AG09319 (cell line): ENCODE measurements at places on chromosomes 16 and 17.

DNA sequence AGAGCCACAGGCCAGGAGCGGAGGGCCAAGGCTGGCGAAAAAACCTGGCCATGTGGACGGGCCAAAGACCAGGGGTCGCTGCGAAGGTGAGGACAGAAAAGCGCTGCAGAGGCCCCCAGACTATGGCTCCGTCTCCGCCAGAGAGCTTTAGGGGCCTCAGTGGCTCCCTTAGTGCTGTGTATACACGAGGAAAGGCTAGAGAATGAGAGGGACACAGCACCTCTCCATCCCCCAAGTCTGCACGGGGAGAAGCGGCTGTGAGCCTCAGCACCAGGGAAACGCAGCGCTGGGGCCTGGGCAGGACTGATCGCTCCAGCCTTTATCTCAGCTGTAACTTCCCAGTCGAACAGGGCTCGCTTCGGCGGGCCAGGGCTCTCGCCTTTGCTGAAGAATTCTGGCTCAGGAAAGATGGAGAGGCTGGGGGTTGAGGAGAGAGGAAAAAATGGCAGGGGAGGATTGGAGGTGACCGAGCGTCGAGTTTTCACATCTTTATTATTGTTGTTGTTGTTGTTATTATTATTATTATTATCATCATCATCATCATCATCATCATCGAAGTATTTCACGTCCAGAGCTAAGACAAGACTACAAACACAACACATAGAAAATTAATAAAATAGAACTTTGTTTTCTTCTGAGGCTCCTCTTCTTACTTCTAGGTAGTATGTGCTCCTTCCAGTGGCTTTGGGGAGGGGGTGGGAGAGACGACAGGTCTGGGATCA is 1.9 kb upstream of the HOXB5 start:
- DNase-seq, result no peak

DNA sequence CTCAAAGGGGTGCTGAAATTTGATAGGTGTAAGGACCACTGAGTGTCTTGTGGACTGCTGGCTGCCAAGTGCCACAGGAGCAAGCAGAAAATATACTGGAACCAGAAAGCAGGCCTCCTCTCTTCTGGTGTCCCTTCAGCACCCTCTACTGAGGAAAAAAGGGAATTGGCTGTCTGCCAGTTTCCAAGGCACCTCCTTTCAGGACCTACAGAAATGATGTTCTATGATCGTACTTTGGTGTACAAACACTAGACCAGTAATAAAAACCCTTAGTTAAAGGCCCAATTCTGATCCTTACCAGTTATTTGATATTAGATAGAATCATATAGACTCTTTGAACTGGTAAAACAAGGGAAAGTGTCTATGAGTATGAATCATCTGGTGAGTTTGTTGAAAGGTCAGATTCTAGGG is 35.8 kb upstream of the BCAS3 start:
- peak; percentile 29 for DNase-seq

- DNase-seq, result peak; percentile 62
Measured at GRCh38 chr16:71426069-71426879, 15.6 kb downstream of the TLE7 start.

- no peak for DNase-seq
Measured at GRCh38 chr16:57518520-57518919, 17.9 kb downstream of the CCDC102A start.

DNA sequence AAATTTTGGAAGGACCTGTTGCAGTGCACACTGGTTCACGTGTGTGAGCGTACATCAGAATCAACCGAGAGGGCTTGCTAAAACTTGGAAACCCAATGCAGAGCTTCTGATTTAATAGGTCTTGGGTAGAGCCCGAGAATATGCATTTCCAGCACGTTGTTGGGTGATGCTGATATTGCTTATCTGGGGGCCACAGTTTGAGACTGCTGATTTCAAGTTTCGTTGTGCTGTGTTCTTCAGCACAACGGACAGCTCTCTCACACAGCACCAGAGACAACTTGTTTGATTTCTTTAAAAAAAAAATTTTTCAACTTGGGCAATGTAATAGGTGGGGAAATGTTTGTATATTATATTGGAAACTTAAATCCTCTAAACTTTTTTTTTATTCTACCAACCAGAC is 9.4 kb downstream of the OR4D2 start:
- no peak for DNase-seq

- no peak for DNase-seq
Measured at GRCh38 chr16:78142788-78143187, 43.3 kb downstream of the WWOX start.

GRCh38 chr17:49226771-49227435 is 3.7 kb downstream of the PHOSPHO1 start:
- no peak for DNase-seq

GRCh38 chr16:70407811-70408274 is 31.1 kb downstream of the ST3GAL2 start:
- no peak for DNase-seq

DNA sequence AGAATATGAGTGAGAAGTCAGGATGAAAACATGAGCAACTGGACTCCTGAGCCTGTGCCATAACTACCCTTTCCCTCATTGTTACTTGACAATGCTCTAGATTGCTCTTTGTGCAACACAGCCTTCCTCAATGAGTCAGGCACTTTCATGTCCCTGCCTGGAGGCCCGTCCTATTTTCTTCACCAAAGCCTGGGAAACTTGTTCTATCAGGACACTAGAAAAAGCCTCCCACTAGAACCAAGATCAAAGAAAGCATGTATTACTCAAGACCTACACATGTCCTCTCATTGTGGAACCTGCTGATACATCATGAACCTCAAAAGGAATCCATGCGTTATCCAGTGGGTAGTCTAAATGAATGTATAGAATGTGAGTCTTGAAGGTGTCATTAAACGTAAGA is 624.5 kb downstream of the TOX3 start:
- DNase-seq, result no peak

- no peak for DNase-seq
Measured at GRCh38 chr16:29318037-29318436, 88.5 kb downstream of the NPIPB11 start.

DNA sequence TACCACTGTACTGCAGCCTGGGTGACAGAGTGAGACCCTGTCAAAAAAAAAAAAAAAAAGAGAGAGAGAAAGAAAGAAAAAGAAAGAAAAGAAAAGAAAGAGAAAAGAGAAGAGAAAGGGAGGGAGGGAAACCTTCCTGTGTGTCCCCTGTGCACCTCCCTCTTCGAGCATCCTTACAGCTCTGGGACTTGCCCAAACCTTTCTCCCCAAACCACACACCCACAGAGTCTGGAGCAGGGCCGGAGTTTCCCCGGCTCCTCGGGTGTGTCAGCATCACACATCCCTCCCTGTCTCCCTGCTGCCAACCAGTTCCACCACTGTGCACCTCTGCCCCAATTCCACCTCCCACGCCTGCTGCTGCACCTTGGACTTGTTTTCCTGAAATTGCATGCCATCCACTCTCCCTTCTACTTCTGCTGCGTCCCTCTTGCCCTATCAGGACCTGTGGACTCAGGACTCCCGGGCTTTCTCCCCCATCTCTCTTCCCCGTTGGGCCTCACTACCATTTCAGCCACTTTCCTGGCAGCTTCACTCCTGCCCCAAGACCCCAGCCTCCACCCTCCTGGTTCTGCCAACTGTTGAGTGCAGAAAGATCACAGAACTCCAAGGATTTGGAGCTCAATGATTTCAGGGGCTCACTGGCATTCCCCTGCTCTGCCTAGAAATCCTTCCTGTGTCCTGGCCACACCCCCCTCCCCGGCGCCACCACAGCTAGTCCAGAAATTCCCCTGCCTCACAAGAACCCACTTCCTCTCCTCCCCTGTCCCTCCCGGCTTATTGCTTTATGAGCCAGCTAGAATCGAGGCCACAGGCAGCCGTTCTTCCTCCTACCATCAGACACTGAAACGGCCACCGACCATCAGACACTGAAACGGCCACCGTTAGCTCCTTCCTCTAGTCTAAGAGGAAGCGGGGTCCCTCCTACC is 3.7 kb upstream of the CDK3 start:
- DNase-seq, result no peak

DNA sequence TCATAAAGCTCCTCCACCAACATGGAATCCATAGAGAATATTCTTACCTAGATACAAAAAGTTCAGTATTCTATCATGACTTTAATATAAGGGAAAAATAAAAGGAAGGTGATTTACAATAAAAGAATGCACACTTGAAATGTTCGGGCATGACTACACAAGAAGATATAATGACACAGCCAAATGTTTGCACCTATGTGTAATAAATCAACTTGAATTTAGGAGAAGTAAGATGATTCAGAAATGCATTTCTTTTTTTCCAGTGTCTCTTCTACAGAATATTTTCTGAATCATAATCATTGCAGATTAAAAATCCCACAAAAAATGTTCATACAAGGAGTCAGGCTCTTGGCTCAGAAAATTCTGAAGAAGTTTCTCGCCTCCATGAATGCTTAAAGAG is 404.0 kb upstream of the HSBP1 start:
- no peak for DNase-seq

DNA sequence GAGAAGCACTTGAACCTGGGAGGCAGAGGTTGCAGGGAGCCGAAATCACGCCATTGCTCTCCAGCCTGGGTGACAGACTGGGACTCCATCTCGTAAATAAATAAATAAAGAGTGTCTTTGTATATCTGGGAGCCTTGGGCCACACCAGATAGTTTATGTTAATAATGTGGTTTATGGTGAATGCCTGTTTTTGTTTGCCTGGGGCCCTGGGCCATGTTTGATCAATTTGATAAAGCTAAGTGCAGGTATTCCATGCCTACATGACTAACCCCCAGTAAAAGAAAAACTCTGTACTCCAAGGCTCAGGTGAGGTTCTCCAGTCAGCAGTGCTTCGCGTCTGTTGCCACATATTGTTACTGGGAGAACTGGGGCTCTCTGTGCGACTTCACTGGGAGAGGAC is 15.1 kb downstream of the SCIMP start:
- DNase-seq, result no peak

GRCh38 chr17:69588827-69589239 is 174.3 kb downstream of the MAP2K6 start:
- no peak for DNase-seq

GRCh38 chr17:29143894-29144293 is 36.3 kb downstream of the MYO18A start:
- no peak for DNase-seq

DNA sequence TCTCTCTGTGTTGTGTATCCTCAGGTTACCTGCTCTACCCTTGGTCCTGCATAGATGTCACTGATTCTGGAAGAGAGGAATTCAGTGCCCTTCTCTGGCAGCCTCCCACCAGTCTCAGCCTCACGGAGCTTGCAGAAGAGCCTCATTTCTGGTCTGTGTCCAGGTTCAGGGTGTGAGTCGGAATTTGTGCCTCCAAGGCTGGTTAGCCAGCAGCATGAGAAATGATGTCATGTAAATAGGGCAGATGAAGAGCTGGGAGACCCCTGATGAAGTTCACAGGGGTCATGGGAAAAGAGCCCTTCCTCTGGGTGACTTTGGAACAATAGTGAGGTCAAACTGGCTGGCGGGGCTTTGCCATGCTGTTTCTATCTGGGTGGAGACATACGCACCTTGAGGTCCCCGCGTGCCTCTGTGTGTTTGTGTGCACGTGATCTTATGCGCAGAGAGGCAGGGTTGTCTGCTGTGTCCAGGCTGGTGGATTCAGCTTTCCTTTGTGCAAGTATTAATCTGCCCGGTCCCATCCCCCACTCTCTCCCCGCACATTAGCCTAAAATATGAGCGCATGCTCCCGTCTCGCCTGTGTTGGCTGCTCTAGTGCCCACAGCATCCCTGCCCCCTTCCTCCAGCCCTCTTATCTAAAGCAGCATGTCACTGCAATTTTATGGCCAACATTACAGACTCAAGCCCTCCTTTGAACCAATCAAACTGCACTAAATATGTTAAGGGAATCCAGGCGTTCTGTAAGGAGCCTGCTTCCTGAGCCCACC is 256.3 kb upstream of the ZFHX3 start:
- no peak for DNase-seq

- DNase-seq, result no peak
Measured at GRCh38 chr16:72266836-72267235, 94.9 kb upstream of the PMFBP1 start.

DNA sequence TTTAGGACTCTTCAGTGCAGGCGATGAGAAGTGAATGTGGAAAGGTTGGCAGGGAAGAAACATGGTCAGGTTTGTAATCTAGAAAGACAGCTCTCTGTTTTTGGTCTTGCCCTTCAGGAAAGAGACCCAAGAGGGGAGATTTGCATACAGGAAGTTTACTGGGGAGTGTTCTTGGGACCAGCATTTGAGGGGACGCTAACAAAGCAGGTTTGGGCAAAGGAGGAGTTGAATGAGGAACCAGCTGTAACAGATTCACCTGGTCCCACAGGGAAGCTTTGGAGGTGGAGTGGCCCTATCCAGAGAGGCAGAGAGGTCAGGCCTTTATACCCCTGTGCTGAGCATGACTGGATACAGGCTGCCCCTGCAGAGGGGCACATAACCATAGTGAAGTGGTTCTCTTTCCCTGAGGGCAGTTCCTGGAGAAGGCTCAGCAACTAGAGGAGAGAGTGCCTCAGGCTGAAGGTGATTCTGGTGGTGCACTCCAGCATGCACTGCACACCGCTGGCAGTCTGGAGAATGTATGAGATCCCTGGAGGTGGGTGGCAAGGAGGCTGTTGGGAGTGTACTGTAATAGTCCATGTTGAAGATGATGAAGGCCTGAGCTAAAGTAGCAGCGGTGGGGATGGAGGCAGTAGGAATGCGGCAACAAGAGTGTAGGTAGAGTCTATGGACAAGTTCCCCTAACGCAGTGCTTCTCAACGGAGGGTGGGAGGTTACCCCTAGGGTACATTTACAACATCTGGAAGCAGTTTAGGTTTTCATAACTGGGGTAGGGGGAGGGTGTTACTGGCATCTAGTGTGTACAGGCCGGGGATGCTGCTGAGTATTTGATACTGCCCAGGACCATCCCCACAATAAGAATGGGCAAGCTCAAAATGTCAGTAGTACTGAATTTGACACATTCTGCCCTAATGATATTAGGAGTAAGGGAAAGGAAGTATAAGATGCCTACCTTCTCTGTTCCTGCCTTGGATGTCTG is 37.2 kb downstream of the MAP2K6 start:
- no peak for DNase-seq

- no peak for DNase-seq
Measured at GRCh38 chr17:50018909-50019308, 23.9 kb upstream of the DLX3 start.

DNA sequence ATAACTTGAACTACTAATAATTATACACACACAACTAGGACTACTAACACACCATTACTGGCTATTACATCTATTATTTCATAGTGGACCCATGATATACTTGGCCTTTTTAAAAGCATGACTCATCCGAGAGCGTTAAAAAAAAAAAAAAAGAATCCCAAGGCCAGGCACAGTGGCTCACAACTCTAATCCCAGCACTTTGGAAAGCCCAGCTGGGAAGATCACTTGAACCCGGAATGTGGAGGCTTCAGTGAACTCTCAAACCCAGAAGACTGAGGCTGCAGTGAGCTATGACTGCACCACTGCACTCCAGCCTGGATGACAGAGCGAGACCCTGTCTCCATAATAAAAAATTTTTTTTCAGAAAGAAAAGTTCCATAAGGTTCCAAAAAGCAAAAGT is 3.1 kb downstream of the GLG1 start:
- DNase-seq, result no peak

- no peak for DNase-seq
Measured at GRCh38 chr17:71511266-71511995, 609.4 kb upstream of the SOX9 start.
